ENCODE measurements at places on chromosomes 13 and 19.

DNA sequence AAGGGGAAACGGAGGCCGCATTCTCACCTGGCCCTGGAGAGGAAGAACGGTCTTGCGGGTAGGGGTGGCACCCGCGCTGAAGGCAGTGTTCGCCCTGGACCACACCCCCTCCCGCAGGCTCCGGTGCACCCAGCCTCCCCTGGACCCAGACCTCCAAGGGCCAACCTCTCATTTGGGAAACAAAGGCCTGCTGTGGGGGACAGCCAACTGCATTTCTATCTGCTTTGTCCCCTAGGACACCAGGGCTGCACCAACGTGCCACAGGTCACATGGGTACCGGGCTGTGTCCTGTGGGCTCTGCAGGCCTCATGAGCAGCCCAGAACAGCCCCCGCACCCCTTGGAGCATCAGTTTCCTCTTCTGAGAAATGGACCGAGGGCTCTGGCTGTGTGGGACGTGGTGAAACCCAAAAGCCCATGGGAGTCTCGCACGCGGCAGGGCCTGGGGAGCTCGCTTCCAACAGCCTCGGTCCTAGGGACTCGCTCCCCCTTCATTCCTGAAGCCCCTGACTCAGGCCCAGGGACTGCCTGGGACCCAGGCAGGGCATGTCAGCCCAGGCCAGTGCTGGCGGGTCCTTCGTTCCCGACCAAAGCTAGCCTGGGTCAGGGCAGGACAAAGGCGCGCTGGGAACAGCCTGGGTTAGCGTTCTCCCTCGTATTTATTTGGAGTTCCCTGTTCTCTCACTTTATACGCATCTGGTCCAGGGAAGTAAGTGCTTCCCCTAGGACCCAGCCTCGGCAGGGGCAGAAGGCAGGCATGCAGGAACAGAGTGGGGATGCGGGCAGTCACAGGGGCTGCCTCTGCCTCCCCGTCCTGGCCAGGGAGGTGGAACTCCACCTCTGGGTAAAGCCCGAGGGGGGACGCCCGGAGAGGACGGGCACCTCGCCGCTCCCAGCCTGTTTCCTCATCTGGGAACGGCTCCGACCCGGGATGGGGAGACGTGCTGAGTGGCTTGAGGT is 4.6 kb downstream of the TCF3 start:
- DNase-seq: no peak

DNA sequence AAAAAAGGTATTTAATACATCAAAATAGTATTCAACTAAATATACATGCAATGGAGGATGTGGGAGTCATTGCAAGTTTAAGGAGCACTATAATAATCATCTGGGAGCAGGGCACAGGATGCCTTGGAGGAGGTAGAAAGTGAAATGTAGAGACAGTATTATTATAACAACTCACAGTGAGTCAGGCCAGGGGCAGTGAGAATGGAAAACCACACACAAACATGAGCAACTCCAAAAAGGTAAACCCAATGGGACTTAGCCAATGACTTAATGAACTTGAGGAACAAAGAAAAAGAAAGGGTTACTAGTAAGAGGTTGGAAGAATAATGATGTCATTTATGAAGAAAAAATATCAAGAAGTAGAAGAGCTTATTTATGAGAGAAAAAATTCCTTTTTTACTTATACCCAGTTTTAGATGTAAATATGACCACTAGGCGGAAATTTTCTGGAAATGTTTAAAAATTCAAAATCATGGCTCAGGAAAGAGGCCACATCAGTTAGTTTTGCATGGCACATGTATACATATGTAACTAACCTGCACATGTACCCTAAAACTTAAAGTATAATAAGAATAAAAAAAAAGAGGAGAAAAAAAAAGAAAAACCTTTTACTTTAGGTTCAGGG is 389.3 kb downstream of the SUCLA2 start:
- DNase-seq: no peak

DNA sequence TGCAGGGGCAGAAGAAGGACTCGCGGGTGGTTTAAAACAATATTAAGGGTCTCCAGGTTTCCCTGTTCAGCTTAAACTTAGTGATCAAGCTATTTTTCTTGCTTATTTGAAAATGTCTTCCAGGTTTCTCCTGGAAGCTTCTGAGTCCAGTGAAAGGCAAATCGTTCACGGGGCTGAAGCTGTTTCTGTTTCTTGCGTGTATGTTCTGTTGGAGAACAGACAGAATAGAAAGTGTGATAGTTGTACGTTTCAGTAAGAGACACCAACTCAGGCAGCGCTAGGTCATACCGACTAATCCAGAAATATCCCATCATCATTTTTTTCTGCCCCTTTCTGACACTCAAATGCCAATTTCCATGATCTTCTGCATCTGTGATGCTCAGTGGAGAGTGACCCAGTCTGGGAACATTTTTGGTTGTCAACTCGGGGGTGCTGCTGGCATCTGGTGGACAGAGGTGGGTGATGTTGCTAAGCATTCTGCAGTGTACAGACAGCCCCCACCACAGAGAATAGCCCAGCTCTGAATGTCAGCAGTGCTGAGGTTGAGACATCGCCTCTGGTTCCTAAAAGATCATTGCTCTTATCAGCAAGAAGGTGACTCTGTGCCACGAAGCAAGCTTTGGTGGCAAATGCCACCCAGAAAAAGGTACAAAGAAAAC is 4.3 kb downstream of the KLF2 start:
- DNase-seq: peak; percentile 60

GRCh38 chr19:28289295-28290063 is 923.5 kb downstream of the UQCRFS1 start:
- no peak for DNase-seq

- DNase-seq: no peak
Measured at GRCh38 chr19:35856546-35857149, at the start of gene KIRREL2. Gene KIRREL2, plus strand, starts transcription at chr19:35856911. Its CDS starts 209 bp downstream, at chr19:35857120.

GRCh38 chr19:46613525-46613924 is 11.4 kb downstream of the PTGIR start:
- no peak for DNase-seq

DNA sequence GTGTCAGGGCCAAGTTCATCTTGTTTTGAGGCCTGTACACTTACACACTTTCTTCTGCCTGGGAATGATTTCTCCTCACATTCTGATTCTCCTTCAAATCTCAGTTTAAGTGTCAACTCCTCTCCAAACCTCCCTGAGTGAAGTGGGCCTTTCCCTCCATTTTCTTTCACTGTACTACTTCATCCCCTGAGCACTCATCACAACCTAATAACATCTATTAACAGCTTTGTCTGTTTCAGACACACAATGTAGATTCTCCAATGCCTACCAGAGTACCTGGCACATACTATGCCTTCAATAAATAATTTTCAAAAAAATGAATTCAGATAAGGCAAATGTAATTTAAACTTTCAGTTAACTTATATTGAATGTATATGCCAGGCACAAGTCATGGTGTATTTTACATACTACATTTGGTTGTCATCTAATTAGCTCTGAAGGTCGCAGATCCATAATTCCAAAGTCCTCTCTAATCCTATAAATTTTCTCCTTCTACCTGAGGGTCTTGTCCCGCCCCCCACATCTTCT is 357 bp upstream of the COG6 start:
- peak; percentile 15 for DNase-seq

- no peak for DNase-seq
Measured at GRCh38 chr13:30110301-30111070, 196.9 kb downstream of the KATNAL1 start.

DNA sequence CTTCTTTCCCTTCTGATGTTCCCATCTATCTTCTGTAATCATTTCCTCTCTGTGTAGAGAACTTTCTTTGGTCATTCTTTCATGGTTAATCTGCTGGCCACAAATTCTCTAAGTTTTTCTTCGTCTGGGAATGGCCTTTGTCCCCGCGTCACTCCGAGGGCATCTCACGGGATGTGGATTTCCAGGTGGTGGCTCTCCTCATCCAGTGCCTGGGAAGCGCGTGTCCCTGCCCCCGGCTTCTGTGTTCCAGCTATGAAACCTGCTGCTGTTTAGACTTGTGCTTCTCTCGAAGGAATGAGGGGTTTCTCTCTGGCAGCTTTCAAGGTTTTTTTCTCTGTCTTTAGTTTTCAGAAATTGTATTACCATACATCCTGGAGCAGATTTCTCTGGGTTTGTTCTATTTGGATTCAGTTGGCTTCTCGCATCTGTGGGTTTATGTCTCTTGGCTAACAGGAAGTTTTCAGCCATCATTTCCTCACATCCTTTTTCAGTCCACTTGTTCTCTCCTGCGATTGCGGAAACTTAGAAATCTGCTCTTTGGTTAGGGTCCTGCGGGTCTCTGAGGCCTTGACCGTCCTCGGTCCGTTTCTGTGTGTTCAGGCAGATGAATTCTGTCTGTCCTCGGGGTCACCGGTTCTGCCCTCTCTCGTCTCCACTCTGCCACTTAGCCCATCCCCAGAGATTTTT is 36.9 kb upstream of the DCUN1D2 start:
- no peak for DNase-seq

- peak; percentile 60 for DNase-seq
Measured at GRCh38 chr13:61880578-61881283, 465.1 kb upstream of the PCDH20 start.

GRCh38 chr13:82298106-82298505 is 1584.2 kb downstream of the SLITRK1 start:
- no peak for DNase-seq

DNA sequence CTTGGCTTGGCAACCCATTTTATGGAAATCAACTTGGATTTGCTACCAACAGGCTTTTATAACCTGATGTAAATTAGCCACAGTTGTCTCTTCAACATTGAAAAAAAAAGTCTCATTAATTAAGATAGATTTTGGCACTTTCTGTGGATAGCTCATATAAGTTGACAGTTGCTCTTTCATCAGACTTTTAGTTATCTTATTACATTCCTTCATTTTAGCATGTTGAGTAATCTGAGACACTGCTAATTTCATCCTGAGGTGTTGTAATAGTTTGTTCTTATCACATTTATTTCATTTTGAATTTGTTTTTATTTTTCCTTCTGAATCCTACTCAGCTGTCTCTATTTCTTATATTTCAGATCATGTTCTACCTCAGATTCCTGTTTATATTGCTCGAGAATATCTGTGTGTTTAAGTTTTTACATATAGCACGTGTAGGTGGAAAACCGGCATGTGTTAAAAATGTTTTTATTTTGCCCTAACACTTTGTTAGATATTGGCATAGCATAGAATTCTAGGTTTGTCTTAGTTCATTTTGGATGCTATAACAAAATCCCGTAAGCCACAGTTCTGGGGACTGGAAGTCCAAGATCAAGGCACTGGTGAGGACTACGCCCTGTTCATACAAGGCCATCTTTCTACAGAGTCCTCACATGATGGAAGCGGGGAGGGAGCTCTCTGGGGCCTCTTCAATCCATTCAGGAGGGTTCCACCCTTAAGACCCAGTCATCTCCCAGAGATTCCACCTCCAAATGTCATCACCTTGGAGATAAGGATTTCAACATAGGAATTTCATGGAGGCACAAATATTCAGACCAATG is 239.4 kb downstream of the COL4A1 start:
- peak; percentile 18 for DNase-seq

- no peak for DNase-seq
Measured at GRCh38 chr13:41145136-41145908, 12.7 kb upstream of the KBTBD6 start.

- peak; percentile 40 for DNase-seq
Measured at GRCh38 chr13:40197936-40198595, 468.4 kb downstream of the FOXO1 start.

DNA sequence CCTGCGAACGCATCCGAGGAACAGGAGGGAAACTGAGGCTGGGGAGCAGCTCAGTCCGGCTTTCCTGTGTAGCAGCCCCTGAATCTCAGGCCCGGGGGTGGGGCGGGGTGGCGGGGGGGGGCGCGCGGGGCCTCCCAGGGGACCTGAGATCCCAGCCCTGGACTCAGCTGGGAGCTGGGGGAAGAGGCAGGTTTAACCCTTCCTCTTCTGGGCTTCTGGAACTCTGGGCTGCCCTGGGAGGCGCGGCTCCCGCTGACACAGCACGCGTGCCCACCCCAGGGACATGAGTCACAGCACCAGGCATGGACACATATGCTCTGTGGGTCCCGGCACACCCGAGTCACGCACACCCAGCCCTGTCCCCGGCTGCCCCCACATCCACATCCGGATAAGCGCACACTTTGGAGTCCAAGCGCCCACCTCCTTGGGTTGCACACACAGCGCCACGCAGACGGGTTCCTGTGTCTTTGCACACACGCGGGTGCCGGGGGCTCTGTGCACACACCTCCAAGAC is 3.5 kb upstream of the CIRBP start:
- DNase-seq: peak; percentile 70

DNA sequence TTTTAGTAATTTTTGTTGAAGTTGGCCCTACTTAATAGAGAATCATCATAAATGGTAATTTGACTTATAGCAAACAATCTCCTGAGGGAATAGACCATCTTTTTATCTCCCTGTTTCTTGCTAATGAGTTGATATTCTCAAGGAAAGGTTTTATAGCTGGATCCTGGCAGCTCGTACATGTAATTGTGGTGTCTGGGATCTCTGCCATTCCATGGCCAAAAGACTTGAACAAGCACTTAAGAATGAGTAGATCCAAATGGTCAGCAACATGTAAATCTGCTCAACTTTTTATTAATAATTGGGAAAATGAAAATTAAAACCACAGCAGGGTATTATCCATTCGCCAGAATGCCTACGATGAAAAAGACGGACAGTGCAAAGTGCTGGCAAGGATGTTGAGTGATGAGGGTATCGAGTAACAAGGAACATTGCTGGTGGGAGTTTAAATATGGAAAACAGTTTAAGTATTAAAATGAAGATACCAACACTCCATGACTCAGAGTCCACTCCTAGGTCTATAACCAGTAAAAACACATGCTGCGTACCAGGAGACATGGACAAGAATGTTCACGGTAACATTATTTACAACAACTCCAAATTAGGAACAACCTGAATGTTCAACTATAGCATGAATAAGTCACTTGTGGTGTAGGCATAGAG is 5.1 kb upstream of the GPR18 start:
- no peak for DNase-seq

DNA sequence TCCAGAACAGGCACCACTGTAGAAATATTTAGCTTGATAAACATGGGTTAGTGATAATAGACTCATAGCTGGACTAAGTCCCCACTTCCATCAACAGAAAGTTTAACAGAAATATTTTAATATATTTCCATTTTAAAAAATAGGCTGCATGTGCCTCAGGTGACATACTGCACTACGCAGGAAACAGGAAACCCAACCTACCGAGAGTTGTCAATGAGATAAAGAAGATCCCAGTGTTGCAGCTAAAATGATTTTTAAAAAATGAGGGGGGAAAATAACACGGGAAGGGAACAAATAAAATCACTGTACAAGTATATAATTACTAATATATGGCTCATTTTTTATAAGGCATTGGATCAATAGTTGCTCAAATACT is 154.8 kb downstream of the TBC1D4 start:
- DNase-seq: peak; percentile 24

DNA sequence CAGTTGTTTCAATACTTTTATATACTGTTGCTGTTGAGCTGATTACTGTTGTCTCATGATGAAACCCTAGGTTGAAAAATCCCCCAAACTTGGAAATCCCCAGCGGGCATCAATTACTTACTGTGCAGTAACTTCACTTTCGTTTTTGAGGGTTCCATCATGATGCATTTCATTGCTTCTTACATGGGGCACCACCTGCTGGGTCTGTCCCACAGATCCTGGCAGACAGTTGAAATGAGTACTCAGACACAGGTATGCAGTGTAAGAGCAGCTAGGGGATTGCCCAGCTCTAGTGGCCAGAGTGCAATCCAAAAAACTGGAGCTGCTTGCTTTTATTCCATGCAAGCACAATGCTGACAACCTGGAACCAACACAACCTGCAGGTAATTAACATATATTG is 132.5 kb upstream of the ZNF91 start:
- DNase-seq: no peak
